ENCODE measurements at places on chromosomes 5 and 9.

- DNase-seq: no peak
- H3K27ac ChIP-seq: no peak overlapping the region
- peaks cover 50% of the 10 kb centered on the region for H3K27me3 ChIP-seq
- no peaks in the 10 kb centered on the region for H3K4me1 ChIP-seq
Measured at GRCh38 chr9:132124800-132125199, 37.1 kb upstream of the NTNG2 start.

- H3K27ac ChIP-seq: no peak overlapping the region
- H3K4me1 ChIP-seq: no peaks in the 10 kb centered on the region
- H3K4me3 ChIP-seq: no peak overlapping the region
- H3K27me3 ChIP-seq: no peaks in the 10 kb centered on the region
Measured at GRCh38 chr5:35833224-35833623, 23.5 kb upstream of the IL7R start.

- no peak overlapping the region for H3K27ac ChIP-seq
- H3K36me3 ChIP-seq: no peaks in the 10 kb centered on the region
- H3K27me3 ChIP-seq: peaks cover 4% of the 10 kb centered on the region
- peaks cover 28% of the 10 kb centered on the region for H3K4me1 ChIP-seq
- no peak overlapping the region for H3K4me3 ChIP-seq
- DNase-seq: no peak
Measured at GRCh38 chr9:34623374-34624235, 3.3 kb upstream of the DCTN3 start.

- H3K36me3 ChIP-seq: no peaks in the 10 kb centered on the region
- no peak for DNase-seq
- peaks cover 21% of the 10 kb centered on the region for H3K4me1 ChIP-seq
- H3K27ac ChIP-seq: no peak overlapping the region
- H3K4me3 ChIP-seq: no peak overlapping the region
- no peaks in the 10 kb centered on the region for H3K27me3 ChIP-seq
Measured at GRCh38 chr9:97717866-97718265, 20.7 kb upstream of the XPA start.

GRCh38 chr5:2579126-2579525 lies 172.4 kb downstream of the IRX2 start:
- H3K4me1 ChIP-seq: no peaks in the 10 kb centered on the region
- no peaks in the 10 kb centered on the region for H3K27me3 ChIP-seq
- H3K27ac ChIP-seq: no peak overlapping the region
- no peak overlapping the region for H3K4me3 ChIP-seq
- no peaks in the 10 kb centered on the region for H3K36me3 ChIP-seq

DNA sequence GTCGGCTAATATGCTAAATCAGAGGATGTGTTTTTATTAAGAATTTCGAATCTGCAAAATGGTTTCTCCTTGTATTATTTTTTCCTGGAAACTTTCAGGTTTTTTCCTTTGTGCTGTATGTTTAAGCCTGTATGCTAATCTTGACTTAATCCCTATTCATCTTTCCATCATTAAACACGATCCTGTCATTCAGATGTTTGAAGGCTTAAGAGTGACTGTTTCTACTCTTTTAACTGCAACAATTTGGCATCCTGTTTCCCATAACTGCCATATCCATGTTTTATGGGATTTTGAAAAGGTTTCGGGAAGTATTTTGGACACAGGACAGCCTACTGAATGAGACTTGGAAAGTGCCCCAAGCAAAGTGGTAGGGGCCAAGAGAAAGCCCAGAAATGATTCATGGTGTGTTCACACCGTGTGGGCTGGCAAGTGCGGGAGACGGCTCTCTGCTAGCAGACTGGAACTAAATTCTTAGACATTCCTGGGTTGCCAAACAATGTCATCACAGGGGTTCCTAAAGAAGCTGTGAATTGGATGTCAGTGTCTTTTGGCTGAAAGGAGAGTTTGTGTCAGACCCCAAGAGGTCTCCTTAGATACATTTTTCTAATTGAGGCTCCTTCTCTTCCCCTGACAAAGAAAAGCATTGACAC lies 125.4 kb upstream of the ADAMTS16 start:
- no peak overlapping the region for H3K4me3 ChIP-seq
- H3K4me1 ChIP-seq: no peaks in the 10 kb centered on the region
- H3K27me3 ChIP-seq: no peaks in the 10 kb centered on the region
- H3K27ac ChIP-seq: no peak overlapping the region
- H3K36me3 ChIP-seq: no peaks in the 10 kb centered on the region

GRCh38 chr9:135468854-135469521 lies 10.6 kb upstream of the PPP1R26 start:
- H3K27me3 ChIP-seq: no peaks in the 10 kb centered on the region
- no peak for DNase-seq
- H3K36me3 ChIP-seq: no peaks in the 10 kb centered on the region
- H3K4me1 ChIP-seq: no peaks in the 10 kb centered on the region

DNA sequence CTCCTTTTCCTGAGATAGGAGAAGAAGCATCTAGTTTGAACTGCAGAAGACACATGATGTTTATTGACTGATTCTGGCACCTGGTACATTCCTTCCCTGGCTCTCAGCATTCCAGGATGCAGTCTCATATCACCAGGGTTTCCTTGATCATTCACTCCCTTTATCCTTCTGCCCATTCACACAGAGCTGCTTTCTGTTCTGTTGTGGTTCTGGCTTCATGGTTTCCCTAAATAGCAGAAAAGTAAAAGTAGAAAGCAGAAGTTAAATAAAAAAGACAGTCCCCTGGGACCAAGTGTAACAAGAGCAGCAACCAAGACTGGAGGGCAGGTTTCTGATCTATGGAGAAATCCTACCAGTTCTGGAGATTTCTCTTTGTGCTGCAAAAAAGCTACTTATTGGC lies 3.2 kb downstream of the IFNA8 start:
- H3K27me3 ChIP-seq: no peaks in the 10 kb centered on the region
- no peaks in the 10 kb centered on the region for H3K36me3 ChIP-seq
- DNase-seq: no peak
- H3K27ac ChIP-seq: no peak overlapping the region

GRCh38 chr9:80605129-80605528 lies 1033.4 kb downstream of the TLE4 start:
- H3K4me3 ChIP-seq: no peak overlapping the region
- no peaks in the 10 kb centered on the region for H3K27me3 ChIP-seq
- peak; percentile 16 for DNase-seq
- peaks cover 10% of the 10 kb centered on the region for H3K4me1 ChIP-seq
- H3K36me3 ChIP-seq: no peaks in the 10 kb centered on the region

- H3K4me1 ChIP-seq: no peaks in the 10 kb centered on the region
- no peaks in the 10 kb centered on the region for H3K27me3 ChIP-seq
- DNase-seq: no peak
- no peak overlapping the region for H3K27ac ChIP-seq
- no peak overlapping the region for H3K4me3 ChIP-seq
Measured at GRCh38 chr9:10387282-10387681, 225.5 kb downstream of the PTPRD start.

- H3K36me3 ChIP-seq: no peaks in the 10 kb centered on the region
- H3K4me1 ChIP-seq: no peaks in the 10 kb centered on the region
- no peaks in the 10 kb centered on the region for H3K27me3 ChIP-seq
- no peak overlapping the region for H3K4me3 ChIP-seq
- DNase-seq: no peak
Measured at GRCh38 chr9:5052838-5053237, 67.8 kb downstream of the JAK2 start.

- H3K36me3 ChIP-seq: no peaks in the 10 kb centered on the region
- no peak overlapping the region for H3K4me3 ChIP-seq
- no peak for DNase-seq
- no peak overlapping the region for H3K27ac ChIP-seq
Measured at GRCh38 chr5:81782811-81783210, 31.9 kb upstream of the SSBP2 start.

- H3K27ac ChIP-seq: no peak overlapping the region
- peak; percentile 15 for DNase-seq
- H3K4me1 ChIP-seq: no peaks in the 10 kb centered on the region
- H3K36me3 ChIP-seq: peaks cover 20% of the 10 kb centered on the region
- H3K4me3 ChIP-seq: no peak overlapping the region
- no peaks in the 10 kb centered on the region for H3K27me3 ChIP-seq
Measured at GRCh38 chr9:36632892-36633291, 60.2 kb downstream of the MELK start.

- no peak overlapping the region for H3K27ac ChIP-seq
- H3K36me3 ChIP-seq: no peaks in the 10 kb centered on the region
- H3K4me1 ChIP-seq: peaks cover 52% of the 10 kb centered on the region
- DNase-seq: no peak
- H3K27me3 ChIP-seq: peaks cover 2% of the 10 kb centered on the region
Measured at GRCh38 chr5:134432174-134432573, 20.5 kb upstream of the CDKN2AIPNL start.

DNA sequence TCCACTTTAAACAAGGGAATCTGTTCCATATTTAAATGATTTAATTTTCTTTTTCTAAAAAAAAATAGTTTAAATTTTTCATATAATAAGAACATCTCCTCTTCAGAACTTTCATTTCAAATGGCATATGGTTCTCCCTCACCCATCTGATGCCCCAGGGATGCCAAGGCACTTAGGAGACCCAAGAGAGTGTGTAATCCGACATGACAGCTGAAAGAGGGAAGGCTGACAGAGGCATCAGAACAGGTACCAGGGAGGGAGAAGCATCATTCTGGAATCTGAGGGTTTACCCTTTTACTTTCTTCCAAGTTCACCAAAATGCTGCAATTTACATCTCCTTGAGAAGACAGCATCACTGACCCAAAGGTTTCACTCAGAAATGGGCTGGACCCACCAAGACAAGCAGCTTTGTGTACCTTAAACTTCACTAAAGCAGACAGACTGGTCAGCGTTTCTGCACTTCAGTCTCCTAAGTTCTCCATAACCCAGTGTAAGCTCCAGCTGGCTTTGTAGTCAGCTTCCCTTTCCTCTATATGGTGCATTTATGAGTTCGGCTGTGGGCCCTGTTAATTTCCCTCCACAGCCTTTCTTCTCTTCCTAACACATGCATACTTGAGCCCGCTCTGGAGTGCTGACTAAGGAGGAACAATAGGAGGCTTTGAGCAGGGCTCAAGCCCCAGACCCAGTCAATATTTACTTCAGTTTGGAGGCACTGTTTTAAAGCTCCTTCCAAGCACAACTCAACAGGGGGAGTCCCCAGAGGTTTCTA lies 17.7 kb downstream of the EFNA5 start:
- no peak overlapping the region for H3K27ac ChIP-seq
- H3K27me3 ChIP-seq: no peaks in the 10 kb centered on the region
- no peak for DNase-seq
- H3K4me3 ChIP-seq: no peak overlapping the region
- no peaks in the 10 kb centered on the region for H3K36me3 ChIP-seq

DNA sequence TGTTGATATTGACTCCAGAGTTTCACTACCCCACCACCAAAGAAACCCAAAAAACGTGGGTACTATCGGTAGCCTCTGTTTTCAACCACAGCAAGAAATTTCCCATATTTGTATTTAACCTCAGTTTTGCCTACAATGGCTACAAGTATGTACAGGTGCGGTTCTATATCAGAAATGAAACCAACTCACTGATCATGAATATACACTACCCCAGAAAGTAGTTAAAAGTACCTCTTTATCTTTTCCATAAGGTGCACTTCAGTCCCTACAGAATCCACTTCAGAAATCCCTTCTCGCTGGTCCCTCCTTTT lies 140.6 kb upstream of the SLC12A2 start:
- H3K4me3 ChIP-seq: no peak overlapping the region
- peaks cover 14% of the 10 kb centered on the region for H3K4me1 ChIP-seq
- DNase-seq: no peak
- H3K27me3 ChIP-seq: no peaks in the 10 kb centered on the region

DNA sequence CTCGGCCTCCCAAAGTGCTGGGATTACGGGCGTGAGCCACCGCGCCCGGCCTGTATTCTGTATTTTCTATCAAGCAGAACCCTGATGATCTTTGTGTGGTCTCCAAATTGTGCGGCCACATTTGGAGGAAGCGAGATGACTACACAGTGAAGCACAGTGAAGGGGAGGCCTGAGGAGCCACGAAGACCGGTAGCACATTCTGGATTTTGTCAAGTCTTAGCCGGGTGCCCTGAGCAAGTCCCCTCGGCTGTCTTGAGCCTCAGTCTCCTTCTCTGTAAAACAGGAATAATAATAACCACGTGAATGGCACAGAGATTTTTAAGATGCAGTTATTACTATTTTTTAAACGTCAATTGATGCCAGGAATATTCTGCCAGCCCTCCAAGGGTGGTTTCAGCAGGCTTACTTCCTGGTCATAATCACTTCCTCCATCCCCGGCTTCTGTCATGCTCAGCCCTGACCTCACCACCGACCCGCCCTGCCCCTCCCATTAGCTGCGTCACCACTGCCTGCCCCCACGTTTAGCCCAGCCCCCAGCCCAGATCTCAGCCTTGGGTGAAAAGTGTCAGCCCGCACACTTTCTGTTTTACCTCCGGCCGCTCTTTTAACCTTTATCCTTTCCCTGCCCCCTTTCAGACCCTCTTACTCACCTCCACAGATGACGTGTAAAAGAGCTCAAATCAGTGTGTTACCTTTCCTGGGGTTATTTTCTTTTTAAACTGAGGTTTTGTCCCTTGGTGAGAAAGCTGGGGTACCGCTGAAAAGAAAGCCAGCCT lies 27.0 kb upstream of the ERGIC1 start:
- H3K27me3 ChIP-seq: no peaks in the 10 kb centered on the region
- H3K4me3 ChIP-seq: peak overlapping the region; percentile 56
- DNase-seq: peak; percentile 80
- peak overlapping the region; percentile 67 for H3K27ac ChIP-seq

DNA sequence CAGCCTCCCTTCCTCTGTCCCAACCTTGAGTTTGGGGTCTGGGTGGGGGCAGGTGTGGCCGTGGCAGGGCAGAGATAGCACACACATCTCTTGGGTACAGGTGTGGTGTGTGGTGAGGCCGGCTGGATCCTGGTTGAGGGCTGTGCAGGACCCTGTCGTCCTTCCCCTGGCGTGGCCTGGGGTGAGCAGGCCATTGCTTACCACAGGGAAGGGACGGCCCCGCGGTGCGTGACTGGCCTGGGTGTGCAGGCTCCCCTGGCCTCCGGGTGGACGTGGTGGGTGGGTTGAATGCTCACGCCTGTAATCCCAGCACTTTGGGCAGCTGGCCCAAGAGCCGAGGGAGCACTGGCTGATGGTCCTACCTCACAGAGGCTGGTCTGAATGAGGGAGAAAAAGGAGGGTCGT lies 1.2 kb downstream of the ARRDC1 start:
- H3K27me3 ChIP-seq: peaks cover 1% of the 10 kb centered on the region
- no peaks in the 10 kb centered on the region for H3K36me3 ChIP-seq
- H3K27ac ChIP-seq: peak overlapping the region; percentile 79
- peak overlapping the region; percentile 81 for H3K4me3 ChIP-seq
- DNase-seq: no peak
- peaks cover 64% of the 10 kb centered on the region for H3K4me1 ChIP-seq

DNA sequence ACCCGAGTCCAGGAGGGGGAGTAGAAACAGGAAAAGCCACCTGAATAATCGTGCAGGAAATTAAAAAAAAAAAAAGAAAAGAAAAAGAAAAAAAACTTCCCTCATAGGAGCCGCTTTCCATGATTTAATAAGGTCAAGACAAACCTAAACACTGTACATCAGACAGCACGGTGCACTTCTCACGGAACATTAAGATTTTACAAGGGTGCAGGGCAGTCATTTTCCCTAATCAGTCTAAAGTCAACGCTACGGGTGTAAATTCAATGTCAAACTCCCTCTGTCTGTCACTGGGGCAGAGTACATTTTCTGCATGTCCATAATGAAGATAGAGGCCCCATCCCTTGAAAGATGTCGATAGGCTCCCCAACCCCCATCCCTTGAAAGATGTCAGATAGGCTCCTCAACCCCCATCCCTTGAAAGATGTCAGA lies 139.7 kb downstream of the TSSK1B start:
- H3K4me1 ChIP-seq: peaks cover 21% of the 10 kb centered on the region
- H3K36me3 ChIP-seq: no peaks in the 10 kb centered on the region
- H3K4me3 ChIP-seq: peak overlapping the region; percentile 66
- DNase-seq: no peak
- peaks cover 8% of the 10 kb centered on the region for H3K27me3 ChIP-seq
